ENCODE measurements at places on chromosomes 16 and 17. TPM values are rescaled to one million over a fixed set of nuclear protein-coding genes. Genes with fewer than 3 reads are reported as not detected.

MMP28 gene
- 6.4 TPM for total RNA-seq

SLFN12L gene
- total RNA-seq: not detected

DNA sequence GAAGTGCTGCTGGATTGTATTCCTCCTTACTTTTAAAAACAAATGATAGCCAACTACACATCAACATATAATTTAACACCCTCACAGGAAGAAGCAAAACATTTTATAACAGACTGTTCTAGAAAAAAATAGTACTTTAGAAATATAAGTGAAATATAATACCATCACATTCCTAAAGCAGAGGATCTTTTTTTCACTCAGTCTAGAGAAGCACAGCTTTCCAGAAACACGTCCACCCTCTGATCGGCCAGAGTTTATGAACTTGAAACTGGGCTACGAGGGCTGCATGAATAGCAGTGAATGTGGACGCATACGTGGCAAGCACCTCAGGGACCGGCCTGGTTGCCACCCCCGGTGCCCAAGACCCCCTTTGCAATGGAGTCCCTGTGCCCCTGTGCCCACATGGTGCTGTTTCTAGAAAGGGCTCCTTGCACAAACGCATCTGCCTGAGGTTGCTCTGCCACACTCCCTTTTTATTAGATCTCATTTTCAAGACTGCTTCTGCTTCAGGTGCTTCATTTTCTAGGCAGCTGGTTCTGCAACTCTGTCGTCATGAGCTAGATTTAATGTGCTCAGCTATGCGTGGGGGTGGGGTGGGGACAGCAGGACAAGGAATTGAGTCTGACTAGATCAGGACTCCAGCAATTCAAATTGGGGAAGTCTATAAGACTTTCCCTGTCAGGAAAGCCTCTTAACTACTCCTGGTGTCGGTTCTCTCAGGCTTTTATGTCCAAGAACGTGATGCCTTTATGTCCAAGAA lies 29.1 kb upstream of the ERN1 start:
- H3K27me3 ChIP-seq: no peaks in the 10 kb centered on the region
- no peak overlapping the region for H3K4me3 ChIP-seq
- no peak overlapping the region for H3K27ac ChIP-seq
- H3K36me3 ChIP-seq: no peaks in the 10 kb centered on the region
- DNase-seq: peak; percentile 57
- H3K4me1 ChIP-seq: peaks cover 12% of the 10 kb centered on the region

DNA sequence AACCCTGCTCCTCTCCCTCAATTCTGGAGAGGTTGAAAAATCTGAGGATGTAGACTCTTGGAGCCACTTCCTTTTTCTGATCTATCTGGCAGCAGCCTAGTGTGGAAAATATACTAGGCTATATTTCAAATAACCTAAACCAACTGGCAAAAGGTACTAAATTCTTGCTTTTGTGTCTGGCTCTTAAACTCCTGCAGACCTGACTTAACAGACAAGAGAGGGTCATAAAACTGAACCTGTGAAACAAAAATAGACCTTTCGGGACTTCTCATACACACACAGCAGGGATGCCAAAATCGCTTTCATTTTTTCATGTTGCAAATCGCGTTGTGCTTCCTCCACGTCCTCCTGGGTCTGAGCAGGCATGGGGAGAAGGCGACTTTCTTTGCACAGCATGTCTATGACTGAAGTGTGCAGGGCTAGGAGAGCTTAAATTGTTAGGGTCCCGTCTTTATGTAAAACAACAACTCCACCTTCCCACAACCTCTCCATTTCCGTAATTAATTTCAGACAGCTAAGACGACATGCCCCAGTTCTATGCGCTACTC lies 520.7 kb upstream of the PSMD7 start:
- no peak overlapping the region for H3K4me3 ChIP-seq
- no peaks in the 10 kb centered on the region for H3K4me1 ChIP-seq
- H3K27ac ChIP-seq: no peak overlapping the region
- H3K36me3 ChIP-seq: no peaks in the 10 kb centered on the region

DNA sequence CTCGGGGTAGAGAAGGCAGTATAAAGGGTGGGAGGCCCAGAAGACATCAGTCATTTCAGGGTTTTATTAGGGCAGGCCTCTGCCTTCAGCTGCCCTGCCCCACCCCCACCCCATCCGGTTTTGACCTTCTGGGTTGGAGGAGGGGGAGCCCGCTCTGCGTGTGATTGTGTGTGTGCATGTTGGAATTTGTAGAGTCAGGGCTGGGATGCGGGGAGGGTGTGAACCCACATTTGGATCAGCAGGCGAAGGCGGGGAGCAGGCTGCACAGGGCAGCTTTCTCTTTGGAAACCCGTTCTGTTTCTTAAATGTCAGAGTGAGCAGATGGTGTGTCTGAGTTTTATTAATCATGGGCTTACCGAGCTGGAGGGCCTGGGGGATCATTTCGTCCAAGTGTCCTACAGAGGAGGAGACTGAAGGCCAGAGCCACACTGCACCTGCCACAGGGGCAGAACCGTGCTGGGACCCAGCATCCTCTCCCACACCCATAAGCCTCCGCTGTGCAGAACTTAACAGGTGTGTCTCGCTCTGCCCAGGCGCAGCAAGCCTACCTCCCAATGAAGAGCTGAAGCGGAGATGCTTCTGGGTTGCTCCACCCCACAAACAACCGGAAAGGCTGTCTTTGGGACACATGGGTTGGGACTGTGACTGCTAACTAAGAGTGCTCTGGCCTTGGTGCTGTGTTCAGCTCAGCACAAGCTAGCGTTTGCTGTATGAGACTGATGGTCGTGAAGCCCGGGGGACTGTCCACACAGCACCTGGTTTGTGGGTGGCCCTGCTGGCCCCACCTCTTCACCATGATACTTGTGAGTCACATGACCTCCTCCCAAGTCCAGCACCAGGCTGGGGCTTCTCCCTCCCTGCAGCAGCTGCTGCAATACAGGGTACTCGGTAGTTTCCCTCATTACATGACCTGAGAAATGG lies 70.9 kb upstream of the GSE1 start:
- H3K27me3 ChIP-seq: no peaks in the 10 kb centered on the region
- H3K27ac ChIP-seq: no peak overlapping the region
- peaks cover 7% of the 10 kb centered on the region for H3K4me1 ChIP-seq

GRCh38 chr16:734208-734980 lies 6.4 kb downstream of the CIAO3 start:
- H3K27ac ChIP-seq: no peak overlapping the region
- H3K4me1 ChIP-seq: no peaks in the 10 kb centered on the region
- H3K4me3 ChIP-seq: no peak overlapping the region

CTRB2 gene
- not detected for total RNA-seq

- H3K27ac ChIP-seq: no peak overlapping the region
- no peaks in the 10 kb centered on the region for H3K36me3 ChIP-seq
Measured at GRCh38 chr17:10062691-10063385, 135.6 kb downstream of the GAS7 start.

DNA sequence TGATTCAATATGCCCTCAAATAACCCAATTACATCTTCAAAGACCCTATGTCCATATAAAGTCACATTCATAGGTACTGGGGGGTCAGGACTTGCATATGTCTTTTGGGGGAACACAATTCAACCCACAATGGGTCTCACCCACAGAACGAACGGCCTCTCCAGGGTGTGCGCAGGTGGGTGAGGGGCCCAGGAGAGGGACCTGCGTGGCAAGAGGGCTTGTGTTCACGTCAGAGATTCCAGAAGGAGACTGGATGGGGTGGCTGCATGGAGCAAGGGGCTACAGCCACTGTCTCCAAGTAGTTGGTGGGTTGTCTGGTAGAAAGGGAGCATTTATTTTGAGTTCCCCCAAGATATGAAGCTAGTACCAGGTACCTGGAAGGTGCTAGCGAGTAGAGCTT lies 212.2 kb downstream of the SEC14L1 start:
- H3K4me1 ChIP-seq: no peaks in the 10 kb centered on the region
- no peak overlapping the region for H3K27ac ChIP-seq
- no peak for DNase-seq
- H3K27me3 ChIP-seq: no peaks in the 10 kb centered on the region
- no peaks in the 10 kb centered on the region for H3K36me3 ChIP-seq

TAC4 gene
- total RNA-seq: not detected

TMED6 gene
- total RNA-seq: 0.59 TPM

GRCh38 chr17:51739245-51739886 lies 419.1 kb downstream of the CA10 start:
- H3K27me3 ChIP-seq: peaks cover 2% of the 10 kb centered on the region
- H3K4me1 ChIP-seq: no peaks in the 10 kb centered on the region
- H3K36me3 ChIP-seq: no peaks in the 10 kb centered on the region
- no peak overlapping the region for H3K4me3 ChIP-seq

DNA sequence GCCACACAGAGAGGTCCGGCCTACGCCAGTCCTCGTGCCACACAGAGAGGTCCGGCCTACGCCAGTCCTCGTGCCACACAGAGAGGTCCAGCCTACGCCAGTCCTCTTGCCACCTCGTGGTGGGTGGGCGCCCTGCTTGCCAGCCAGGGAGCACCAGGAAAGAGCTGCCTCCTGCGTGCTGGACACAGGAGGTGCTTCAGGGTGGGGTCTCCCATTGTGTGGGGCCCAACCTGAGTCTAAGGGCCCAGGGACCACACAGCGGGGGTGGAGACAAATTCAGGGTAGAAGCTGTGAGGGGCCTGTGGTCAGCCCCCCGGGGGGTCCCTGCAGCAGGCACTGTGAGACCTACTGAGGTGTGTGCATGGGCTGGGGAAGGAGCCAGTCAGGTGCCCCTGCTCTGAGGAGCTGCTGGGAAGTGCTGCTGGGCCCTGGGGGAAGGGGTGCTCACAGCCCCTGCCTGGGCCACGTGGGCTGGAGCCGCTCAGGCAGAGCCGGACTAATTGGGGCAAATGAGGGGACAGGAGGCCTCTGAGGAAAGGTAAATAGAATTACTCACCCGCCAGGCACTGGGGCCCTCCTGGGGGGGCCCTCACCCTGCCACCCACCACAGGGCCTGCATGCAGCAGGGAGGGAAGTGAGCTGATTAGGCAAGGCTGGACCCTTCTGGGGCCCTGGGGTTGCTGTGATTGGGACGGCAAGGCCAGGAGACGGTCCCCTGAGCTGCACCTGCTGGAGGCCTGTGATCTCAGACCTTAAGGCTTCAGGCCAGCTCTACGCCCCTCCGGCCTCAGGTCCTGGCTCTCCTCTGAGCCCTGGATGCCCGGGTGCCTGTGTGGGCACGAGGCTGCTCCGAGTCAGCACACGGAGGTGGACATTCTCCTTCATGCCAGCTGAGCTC lies 11.0 kb downstream of the GCGR start:
- no peak overlapping the region for H3K27ac ChIP-seq
- no peaks in the 10 kb centered on the region for H3K4me1 ChIP-seq
- no peak overlapping the region for H3K4me3 ChIP-seq
- peak; percentile 45 for DNase-seq
- no peaks in the 10 kb centered on the region for H3K36me3 ChIP-seq

UNC45B gene
- not detected for total RNA-seq

DNA sequence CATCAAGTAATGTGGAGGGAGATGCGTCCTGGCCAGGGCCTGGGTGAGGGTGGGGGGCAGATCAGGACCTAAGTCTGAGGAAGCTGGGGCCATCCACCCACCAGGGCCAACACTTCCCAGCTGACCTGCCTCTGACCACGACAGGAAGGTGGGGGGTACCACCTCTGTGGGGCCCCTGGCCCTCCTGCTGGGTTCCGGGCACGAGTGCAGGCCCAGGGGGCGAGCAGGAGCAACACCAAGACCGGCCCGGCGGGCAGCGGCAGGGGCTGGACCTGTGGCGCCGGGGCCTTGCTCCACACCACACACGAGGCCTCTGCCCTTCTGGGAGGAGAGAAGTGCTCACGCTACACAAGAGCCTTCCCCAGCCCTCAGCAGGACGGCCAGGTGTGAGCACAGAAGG lies 13.3 kb downstream of the PDIA2 start:
- no peak overlapping the region for H3K27ac ChIP-seq
- no peak for DNase-seq
- no peaks in the 10 kb centered on the region for H3K36me3 ChIP-seq
- no peaks in the 10 kb centered on the region for H3K27me3 ChIP-seq

DNA sequence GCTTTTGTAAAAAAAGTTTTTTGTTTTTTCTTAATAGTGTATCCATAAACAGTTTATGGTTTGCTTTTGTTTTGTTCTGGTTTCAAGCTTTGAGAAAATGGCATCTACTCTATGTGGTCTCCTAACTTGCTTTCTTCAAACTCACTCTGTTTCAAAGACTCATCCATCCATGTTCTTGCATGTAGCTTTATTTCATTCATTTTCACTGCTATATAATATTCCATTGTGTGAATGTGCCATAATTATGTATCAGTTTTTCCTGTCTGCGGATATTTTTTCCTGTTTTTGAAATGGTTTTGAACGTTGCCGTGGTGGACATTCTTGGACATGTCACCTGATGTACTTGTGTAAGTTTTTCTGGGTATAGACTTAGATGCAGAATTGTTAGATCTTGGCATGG lies 39.1 kb downstream of the MGAT5B start:
- H3K4me1 ChIP-seq: no peaks in the 10 kb centered on the region
- H3K4me3 ChIP-seq: no peak overlapping the region
- H3K36me3 ChIP-seq: no peaks in the 10 kb centered on the region
- no peaks in the 10 kb centered on the region for H3K27me3 ChIP-seq

DNA sequence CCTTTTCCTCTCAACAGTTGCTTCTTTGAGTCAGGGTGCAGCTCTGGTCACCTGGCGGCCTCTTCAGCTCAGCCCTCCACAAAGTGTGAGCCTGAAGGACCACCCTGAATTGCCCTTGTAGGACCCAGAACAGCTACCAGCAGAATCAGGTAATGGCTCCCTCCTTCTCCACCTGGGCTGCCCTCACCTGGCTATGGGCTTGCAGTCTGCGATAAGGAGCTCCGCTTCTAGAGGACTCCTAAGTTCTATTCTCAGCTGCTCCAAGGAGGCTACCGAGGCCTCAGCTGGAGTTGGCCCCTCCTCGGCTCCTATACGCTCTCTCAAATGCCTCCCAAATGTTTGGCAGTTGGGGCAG lies 13.4 kb downstream of the SMIM5 start:
- peak overlapping the region; percentile 92 for H3K27ac ChIP-seq
- peaks cover 51% of the 10 kb centered on the region for H3K4me1 ChIP-seq
- H3K4me3 ChIP-seq: no peak overlapping the region
- DNase-seq: no peak
- no peaks in the 10 kb centered on the region for H3K27me3 ChIP-seq

HOXB8 gene
- 0.70 TPM for total RNA-seq

DNA sequence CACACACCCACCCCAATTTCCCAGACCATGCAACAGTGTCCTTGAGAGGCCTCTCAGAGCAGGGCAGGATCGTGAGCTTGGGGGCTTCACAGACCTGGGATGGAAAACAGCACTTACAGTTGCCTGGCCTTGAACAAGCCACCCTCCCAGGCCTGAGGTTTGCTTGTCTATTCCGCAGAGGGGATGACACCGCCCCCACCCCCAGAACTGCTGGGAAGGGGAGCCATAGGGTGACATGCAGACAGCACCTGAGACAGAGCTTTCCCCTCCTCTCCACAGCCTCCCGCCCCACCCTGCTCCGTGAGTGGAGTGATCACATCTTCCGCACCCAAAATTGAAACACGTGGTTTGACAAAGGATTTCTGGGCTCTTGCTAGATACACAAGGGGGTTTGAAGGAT lies 131.5 kb upstream of the TNRC6C start:
- H3K4me1 ChIP-seq: no peaks in the 10 kb centered on the region
- DNase-seq: no peak
- H3K4me3 ChIP-seq: no peak overlapping the region

GRCh38 chr17:35244341-35245195 lies 1.7 kb downstream of the SLFN5 start:
- no peaks in the 10 kb centered on the region for H3K27me3 ChIP-seq
- peak; percentile 41 for DNase-seq
- H3K36me3 ChIP-seq: no peaks in the 10 kb centered on the region
- H3K27ac ChIP-seq: peak overlapping the region; percentile 99
- H3K4me1 ChIP-seq: peaks cover 29% of the 10 kb centered on the region

All from PC-9 (cell line).